ENCODE measurements at places on chromosomes 4 and X.

DNA sequence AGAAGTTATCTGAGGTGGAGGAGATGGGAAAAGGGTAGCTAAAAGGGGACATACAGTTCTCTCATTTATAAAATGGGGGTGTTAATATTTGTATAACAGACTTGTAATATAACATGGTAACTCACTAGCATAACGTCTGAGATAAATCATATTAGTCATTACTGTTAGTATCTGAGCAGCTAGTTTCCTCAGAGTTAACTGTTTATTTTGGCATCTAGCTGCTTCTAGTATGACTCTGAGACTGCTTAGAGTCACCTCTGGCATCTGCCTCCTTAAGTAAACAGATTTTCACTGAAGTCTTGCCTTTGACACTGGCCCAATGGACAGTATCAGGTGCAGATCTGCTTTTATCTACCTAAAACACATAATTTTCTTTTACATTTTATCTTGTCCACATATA, 58.1 kb downstream of the SLC30A9 start:
- DNase-seq, result peak; percentile 57

DNA sequence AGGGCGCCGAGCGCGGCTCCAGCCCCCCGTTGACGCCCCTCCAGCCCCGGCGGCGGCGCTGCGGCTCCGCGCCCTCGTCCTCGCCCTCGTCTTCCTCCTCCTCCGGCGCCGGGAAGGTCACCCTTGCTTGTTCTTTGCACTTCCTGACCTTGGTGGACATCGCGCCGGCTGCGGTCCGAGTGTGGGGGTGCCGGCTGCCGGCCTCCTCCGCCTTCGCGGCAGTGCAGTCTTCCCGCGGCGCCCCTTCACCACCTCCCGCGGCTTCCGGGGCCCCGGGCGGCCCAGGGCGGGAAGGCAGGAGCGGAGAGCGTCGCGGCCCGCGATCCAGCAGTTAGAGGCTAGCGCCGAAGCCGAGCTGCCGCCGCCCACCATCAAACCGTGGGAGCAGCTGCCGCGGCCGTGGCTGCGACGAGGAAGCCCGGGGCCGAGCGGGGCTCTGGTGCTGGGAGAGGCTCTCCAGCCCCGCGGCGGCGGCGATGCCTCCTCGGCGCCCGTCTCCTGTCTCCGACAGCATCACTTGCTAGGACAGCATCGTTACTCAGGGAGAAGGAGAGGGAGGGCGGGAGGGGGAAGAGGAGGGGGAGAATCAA, at the start of gene TRPC3:
Gene TRPC3 (minus strand): TSS at position 540 of the 590 bp plus-strand sequence. CDS start 380 bp downstream, at position 160.
- DNase-seq, result no peak

GRCh38 chrX:13293700-13294099, 26.2 kb downstream of the ATXN3L start:
- DNase-seq, result no peak

- no peak for DNase-seq
These were observed 56.0 kb downstream of the HADH start for GRCh38 chr4:108045687-108046024.

DNA sequence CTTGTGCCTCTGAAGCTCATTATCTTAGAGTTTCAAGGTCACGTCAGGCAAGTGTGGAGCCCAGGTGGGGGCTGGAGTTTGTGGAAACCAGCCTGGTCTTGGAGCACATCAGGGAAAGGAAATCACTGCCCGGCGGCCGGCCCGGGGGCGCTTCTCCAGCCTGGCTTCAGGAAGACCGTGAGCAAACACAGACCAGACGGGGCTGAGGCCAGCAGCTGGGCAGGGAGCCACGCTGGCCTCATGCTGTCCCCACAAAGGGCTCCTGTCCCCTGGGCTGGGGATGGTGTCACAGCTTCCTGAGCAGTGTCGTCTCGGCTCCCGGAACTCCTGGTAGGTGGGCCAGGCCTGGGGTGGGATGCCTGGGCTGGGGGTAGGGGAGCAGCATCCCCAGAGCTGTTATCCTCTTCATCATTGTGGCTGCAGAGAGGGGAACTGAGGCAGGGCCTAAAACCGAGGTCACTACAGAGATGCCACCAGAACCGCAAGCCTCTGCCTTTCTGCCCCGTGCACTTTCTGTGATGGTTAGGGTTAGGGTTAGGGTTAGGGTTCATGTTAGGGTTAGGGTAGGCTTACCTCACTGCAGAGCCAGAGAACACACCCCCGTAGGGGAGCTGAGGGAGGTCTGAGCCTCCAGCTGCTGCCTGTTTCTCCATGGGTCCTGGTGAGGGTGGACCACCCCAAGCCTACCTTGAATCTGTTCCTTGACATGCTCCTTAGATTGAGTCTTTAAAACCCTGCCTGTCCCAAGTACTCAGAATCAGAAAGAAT, 77.5 kb downstream of the HTRA3 start:
- DNase-seq, result no peak

DNA sequence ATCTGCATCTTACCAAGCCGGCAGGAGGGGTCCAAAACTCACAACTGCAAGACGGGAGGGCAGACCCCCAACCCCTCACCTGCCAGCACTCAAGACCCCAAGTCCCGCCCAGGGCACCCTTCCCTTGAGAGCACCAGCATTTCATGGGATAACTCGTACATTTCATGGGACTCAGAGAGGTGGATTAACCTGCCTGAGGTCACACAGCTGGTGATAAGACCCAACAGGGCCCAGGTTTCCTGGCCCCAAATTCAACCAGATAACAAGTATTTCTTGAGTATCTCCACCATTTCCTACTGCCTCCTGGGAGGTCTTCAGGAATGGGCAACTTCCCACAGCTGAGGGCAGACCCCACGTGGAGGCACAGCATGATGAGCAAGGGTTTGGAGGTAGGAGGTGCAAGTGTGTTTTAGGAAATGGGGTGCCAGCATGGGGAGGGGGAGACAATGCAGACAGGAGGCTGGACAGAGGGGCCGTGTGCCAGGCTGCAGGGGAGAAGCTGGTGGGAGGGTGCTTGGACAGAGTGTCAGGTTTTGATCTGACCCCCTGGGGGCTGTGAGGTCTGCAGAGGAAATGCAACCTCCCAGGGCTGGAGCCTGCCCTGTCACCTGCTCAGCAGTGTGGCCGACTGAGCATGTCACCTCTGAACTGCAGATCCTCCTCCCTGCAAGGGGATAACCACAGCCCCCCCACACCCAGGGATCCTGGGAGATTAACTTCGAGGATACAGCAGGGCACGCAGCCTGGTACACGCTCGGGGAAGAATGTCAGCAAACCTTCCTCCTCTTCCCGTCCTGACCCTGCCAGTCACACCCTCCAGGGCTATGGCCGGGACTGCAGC, 4.4 kb downstream of the ADRA2C start:
- DNase-seq, result no peak

GRCh38 chr4:100086766-100087431, 103.4 kb downstream of the DDIT4L start:
- no peak for DNase-seq

DNA sequence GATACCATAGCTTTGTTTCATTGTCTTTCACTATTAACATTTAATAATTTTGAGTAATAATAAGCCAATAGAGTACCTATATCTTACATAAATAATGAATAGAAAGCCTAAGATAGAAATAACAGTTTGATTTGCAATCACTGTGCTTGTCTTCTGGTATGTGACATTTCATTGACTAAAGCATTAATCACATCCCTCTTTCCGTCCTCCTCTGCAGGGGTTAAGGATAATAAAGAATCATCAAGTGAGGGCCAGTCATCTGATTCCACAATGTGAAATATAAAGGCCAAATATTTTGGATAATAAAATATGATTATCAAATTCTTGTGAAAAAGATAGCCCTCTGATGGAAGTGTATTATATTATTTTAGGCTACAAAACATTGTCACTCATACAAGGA, 2073.4 kb downstream of the ARAP2 start:
- no peak for DNase-seq
